Activated T-cell treated with anti-CD3 and anti-CD28 coated beads, Interleukin-2, amount 50 U/mL, for 72 hours (primary cell): ENCODE measurements at places on chromosomes 1 and 21. TPM values are rescaled to one million over a fixed set of nuclear protein-coding genes. Genes with fewer than 3 reads are reported as not detected.

The PKP1 gene
- not detected for total RNA-seq

The PKN2 gene
- 28.1 TPM for total RNA-seq

The SAMSN1 gene
- total RNA-seq, result 69.1 TPM

DNA sequence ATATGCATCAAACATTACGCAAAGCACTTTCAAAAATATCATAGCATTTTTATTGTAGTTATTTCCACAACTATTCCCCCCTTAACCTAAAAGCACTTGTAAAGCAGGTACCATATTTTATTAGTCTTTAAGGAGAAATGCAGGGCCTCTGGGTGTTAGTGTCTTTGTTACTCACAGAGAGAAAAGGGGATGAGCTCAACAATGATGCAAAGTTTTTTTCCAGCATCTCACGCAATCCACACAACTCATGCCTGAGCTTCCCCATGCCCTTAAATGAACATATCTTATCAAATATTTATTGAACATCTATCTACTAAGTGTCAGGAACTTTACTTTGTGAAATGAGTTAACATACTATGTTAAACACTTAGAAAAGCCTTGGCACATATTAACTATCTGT, 50.6 kb downstream of the BEND5 start:
- H3K4me1 ChIP-seq, result peaks cover 6% of the 10 kb centered on the region

DNA sequence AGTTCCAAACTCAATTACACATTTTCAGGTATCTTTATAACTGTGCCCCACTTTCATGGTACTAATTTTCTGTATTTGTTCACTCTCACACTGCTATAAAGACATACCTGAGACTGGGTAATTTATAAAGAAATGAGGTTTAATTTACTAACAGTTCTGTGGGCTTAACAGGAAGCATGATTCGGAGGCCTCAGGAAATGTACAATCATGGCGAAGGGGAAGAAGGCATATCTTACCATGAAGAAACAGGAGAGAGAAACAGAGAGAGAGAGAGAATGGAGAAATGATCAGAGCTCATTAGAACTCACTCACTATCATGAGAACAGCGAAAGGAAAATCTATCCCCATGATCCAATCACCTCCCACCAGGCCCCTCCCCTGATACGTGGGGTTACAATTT, 874.1 kb upstream of the B3GALT2 start:
- peaks cover 13% of the 10 kb centered on the region for H3K36me3 ChIP-seq
- H3K4me3 ChIP-seq, result peak overlapping the region; percentile 60
- H3K4me1 ChIP-seq, result peaks cover 40% of the 10 kb centered on the region
- no peaks in the 10 kb centered on the region for H3K27me3 ChIP-seq
- peak overlapping the region; percentile 90 for H3K27ac ChIP-seq
- DNase-seq, result no peak

GRCh38 chr1:115078708-115079107, 10.6 kb downstream of the TSPAN2 start:
- peaks cover 3% of the 10 kb centered on the region for H3K4me1 ChIP-seq
- peaks cover 9% of the 10 kb centered on the region for H3K27me3 ChIP-seq
- H3K36me3 ChIP-seq, result no peaks in the 10 kb centered on the region
- H3K27ac ChIP-seq, result no peak overlapping the region
- DNase-seq, result no peak
- H3K4me3 ChIP-seq, result no peak overlapping the region
